HFFc6 (cell line): ENCODE measurements at places on chromosomes 6 and 20. TPM values are rescaled to one million over a fixed set of nuclear protein-coding genes. Genes with fewer than 3 reads are reported as not detected.

The RIMS4 gene
- total RNA-seq = not detected in 3 replicates

The EEF1A2 gene
- 1.1 and 7.7 TPM in 2 replicates for total RNA-seq

The SLC22A7 gene
- total RNA-seq = not detected in 3 replicates

The WASF1 gene
- 12.2 and 14.0 TPM in 2 replicates for total RNA-seq

DNA sequence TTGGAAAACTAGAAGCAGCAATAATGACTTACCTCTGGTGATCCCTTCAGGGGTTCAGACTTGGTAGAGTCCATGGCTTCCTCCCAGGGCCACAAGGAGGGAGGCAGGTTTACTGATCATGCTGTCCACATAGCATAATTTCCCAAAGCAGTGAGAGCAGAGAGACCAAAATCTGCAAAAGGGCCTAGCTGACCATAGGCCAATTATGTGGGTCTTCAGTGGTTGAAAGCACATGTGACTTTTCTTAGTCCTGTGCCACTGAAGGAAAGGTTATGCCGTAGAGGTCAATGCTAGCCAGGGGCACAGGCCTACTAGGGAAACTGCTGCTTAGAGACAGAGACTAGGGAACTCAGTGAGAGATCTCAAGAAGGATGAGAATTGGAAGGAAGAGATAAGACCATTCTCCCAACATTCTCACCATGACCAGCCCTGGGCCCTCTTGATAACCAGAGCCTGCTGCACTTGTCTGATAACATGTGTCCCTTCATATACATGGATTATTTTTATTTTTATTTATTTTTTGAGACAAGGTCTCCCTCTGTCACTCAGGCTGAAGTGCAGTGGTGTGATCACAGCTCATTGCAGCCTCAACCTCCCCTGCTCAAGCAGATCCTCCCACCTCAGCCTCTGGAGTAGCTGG is 2.0 kb upstream of the GTPBP2 start:
- no peak for DNase-seq

- no peak for DNase-seq
Observed at GRCh38 chr6:119012521-119012920, 65.9 kb downstream of the FAM184A start.

DNA sequence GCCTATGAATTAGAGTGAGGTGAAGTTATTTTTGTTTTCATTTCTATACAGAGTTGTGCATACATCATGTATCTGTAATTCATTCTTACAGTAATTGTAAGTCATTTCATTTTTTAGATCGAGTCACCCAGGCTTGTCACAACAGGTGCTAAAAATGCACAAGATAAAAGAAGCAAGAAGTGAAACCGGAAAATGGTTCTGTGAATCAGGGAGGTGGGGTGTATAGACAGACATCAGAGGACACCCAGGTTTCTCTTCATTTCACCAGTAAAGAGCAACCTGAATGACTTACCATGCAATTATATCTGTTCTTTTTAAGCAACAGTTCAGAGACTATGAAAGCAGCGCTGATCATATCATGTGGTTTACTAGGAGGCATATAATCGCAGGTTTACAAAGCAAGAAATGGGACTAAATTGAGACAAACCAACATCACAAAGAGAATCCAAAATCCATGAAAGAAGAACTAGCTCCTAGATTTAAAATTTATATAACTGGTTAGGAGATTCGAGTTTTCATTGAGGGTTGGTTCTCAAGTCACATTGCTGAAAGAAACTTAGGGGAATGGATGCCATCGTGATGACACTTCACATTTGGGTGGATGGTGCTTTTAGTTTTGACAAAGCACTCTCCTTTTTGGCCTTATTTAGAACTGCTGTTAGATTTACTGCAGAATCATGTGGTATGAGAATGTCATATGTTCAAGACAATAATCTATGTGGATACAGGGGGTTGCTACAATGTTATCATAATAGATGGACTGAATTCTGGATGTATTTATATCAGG is 27.9 kb upstream of the TBC1D7 start:
- DNase-seq = no peak

DNA sequence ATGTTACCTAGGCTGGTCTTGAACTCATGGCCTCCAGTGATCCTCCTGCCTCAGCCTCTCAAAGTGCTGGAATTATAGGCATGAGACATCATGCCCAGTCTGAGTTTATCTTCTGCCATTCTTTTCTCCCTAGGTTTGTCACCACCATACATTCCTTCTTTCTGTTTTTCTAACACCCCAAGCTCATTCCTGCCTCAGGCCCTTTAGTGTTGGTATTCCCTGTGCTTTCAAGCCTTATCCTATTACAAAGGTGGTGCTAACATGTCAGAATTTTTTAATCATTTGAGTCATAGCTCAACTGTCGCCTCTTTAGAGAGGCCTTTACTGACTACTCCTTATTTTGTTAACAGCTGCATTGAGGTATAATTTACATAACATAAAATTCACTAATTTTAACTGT is 221.1 kb upstream of the PRSS16 start:
- DNase-seq = no peak

- DNase-seq = no peak
Observed at GRCh38 chr20:62289898-62290297, 12.9 kb upstream of the ADRM1 start.

The BFSP1 gene
- total RNA-seq = 1.5 to 2.5 TPM (median 1.8 TPM) in 3 replicates

The MEI4 gene
- not detected in 3 replicates for total RNA-seq

The KCNG1 gene
- 3.0 to 4.7 TPM (median 4.4 TPM) in 3 replicates for total RNA-seq

DNA sequence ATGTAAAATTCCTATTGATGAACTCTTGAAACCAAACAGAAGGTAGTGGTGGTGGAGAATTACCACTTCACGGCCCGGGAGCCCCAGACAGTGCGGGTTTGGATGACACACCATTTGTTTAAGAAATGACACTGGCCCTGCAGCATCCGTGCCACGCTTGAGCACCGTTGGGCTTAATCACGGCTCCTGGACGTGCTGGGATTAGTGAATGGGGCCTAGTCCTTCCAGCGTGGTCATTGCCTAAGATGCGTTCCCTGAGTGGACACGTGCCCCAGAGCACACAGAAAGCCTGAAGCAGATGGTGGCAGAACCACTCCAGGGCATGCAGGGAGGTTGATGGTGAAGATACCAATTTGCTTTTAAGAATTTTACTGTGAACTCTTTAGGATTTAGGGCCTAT is 14.5 kb downstream of the STX16 start:
- no peak for DNase-seq

DNA sequence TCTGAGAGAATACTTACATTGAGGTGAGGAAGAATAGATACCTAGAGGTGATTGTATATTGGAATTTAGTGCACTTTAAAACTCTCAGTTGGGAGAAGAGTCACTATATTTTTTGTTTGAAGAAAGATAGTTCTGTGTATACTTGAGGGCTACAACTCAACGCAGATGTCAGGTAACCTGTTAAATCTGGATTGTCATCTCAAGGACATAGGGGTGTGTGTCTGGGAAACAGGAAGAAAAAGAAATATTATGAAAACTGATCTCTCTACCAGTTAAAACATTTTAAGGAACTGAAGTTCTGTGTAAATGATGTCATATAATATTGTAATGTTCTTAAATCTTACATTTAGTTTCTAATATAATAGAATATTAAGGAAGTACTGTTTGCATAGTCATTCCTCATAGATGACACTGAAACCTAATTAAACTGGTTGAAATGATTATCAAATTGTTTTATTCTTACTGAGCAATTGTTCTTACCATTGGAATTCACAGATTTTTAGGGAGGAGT is 86.2 kb downstream of the SMAP1 start:
- DNase-seq = no peak

- DNase-seq = no peak
Observed at GRCh38 chr6:2968600-2969135, 2.7 kb downstream of the SERPINB6 start.
